Activated CD8-positive, alpha-beta memory T cell treated with anti-CD3 and anti-CD28 coated beads, Interleukin-2, amount 50 U/mL, for 48 hours (primary cell): ENCODE measurements at places on chromosomes 2 and 18.

DNA sequence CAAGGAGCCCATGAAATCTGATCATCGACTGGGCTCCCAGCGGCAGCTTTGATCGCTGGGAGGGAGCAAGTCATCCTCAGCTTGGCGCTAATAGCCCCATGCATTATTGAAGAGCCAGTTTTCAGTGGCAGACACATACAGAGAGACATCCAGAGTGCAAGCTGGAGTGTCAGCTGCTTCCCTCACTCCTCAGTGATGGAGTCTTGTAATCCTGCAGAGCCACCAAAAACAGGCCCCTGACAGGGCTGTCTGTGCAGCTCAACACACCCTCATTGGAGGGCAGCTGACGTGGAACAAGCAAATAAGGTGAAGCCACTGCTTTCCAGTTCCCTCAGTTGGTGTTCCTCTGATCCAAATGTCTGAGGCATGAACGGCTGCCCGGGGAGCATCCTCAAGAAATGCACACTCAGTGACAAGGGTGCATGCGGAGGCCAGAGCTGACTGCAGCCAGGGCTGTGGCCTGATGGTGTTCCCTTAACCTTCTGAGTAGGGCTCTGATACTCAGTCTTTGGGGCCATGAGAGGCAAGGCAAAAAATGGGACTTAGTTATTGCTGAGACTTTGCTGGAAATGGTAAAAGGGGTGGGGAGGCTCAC lies 97.4 kb downstream of the RHOB start:
- DNase-seq = no peak

DNA sequence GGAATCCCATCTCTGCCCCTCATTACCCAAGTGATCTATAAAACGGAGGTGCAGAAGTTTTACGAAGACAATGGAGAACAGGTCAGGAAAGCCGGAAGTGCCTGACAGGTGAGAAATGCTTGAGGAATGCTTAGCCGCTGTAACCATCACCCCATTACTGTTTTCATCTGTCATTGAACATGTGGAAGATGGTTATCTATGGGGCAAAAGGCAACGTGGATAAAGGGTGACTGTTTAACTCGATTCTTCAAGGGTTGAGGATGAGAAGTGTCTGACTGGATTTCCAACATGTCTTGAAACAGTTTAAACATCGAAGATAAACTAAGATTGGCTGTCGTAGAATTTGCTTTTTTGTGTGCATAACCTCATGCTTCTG lies 17.3 kb downstream of the HK2 start:
- DNase-seq = no peak

DNA sequence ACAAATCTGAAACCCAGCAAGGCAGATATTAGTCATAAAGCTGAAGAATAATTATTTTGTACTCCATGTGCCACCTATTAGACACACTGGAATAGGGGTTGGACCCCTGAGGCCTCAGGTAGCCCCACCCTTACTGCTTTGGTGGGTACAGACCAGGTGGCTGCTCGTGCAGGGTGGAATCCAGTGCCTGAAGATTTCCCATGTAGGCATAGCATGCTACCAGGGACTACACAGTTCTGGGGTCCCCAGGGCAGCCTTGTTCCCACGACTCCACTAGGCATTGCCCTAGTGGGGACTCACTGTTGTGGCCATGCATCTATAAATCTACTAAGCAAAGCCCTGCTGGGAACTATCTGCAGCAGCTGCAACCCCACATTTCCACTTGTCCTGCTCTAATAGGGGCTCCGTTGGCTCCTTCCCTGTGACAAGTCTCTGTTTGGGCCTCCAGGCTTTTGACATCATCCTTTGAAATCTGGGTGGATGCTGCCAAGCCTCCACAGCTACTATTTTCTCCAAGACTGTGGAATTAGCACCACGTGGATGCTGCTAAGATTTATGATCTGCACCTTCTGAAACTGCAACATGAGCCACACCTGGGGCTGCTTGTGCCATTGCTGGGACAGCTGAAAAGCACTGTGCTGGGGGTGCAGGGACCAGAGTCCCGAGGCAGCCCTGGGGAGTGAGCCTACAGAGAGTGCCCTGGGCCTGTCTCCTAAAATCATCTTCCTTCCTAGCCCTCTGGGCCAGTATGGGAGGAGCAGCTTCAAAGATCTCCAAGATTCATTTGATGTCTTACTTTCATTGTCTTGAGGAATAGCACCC lies 303.8 kb downstream of the FSIP2 start:
- DNase-seq = no peak

GRCh38 chr2:43102366-43103092 lies 123.9 kb downstream of the ZFP36L2 start:
- no peak for DNase-seq

GRCh38 chr2:105301646-105302045 lies 27.9 kb downstream of the TGFBRAP1 start:
- no peak for DNase-seq

DNA sequence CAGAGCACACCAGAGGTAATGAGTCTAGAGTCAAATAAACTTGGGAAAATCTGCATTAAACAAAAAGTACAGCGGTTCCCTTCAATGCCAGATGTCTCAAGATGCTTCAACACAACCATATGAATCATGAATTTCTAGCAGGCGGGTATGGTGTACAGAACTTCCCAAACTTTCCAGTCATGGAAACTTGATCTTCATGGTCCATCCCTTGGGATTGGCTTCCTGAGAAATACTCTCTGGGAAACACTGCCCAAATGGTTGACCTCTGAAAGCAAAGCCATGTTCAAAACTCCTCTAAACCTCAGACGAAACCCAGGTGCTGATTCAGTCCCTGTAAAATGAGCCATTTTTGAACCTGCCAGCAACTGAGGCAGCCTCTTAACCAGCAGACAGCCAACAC lies 16.4 kb upstream of the TMEM247 start:
- no peak for DNase-seq

- no peak for DNase-seq
Observed at GRCh38 chr18:29862824-29863223, 1179.7 kb downstream of the DSC3 start.

DNA sequence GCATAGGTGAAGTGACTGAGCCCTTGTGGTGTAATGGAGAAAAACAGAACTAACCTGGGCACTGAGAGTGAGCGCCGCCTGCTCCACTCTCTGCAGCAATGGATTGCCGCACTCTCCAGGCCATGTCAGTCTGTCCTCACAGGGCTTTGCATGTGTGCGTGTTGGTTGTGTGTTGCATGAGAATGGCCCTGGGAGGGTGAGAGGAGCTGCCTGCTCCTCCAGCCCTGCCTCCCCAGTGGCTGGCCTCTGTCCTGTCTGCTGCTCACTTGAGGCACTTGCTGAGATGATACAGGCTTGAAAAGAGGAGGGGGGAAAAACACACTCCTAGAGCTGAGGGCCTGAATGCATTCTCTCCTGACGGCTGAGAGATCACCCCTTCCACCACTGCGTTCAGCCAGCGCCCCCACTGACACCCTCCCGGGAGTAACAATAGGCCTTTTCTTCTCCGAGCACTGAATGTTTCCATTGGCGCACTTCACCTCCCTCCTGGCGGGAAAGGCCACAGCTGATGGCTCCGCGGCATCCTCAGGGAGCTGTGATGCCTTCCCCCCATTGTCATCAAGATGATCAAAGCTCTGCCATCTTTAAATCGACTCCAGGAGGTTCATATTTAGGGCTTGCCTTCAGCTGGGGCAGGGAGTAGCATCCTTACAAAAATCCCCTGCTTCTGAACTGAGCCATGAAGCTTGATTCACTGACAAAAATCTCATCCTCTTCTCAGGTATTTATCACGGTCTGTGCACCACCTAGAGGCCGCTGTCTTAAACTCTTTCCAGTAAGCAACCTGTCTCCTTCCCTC lies 49.9 kb upstream of the DAPL1 start:
- no peak for DNase-seq

DNA sequence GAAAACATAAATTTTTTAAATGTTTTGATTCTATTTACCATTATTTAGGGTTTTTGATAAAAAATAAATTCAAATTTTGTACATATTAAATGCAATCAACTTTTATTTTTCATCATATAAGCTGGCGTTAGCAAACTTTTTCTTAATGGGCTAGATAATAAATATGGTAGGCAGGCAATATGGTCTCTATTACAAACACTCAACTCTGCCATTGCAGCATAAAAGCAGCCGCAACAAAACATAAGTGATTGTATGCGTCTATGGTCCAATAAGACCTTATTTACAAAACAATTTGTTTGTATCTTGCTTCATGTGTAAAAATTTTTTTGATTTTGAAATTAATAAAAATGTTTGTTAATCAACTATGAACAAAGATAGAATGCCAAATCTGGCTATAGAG lies 116.8 kb upstream of the GLI2 start:
- DNase-seq = no peak

GRCh38 chr2:43491065-43491639 lies 104.7 kb downstream of the THADA start:
- no peak for DNase-seq

- no peak for DNase-seq
Observed at GRCh38 chr2:231259104-231259503, 60.7 kb downstream of the ARMC9 start.
